ENCODE measurements at places on chromosomes 4 and X.
A peak's percentile ranks its signal among the peaks of the same experiment; 100 is the strongest.

- no peak for DNase-seq
Measured at GRCh38 chrX:46733226-46733625, 25.7 kb downstream of the SLC9A7 start.

DNA sequence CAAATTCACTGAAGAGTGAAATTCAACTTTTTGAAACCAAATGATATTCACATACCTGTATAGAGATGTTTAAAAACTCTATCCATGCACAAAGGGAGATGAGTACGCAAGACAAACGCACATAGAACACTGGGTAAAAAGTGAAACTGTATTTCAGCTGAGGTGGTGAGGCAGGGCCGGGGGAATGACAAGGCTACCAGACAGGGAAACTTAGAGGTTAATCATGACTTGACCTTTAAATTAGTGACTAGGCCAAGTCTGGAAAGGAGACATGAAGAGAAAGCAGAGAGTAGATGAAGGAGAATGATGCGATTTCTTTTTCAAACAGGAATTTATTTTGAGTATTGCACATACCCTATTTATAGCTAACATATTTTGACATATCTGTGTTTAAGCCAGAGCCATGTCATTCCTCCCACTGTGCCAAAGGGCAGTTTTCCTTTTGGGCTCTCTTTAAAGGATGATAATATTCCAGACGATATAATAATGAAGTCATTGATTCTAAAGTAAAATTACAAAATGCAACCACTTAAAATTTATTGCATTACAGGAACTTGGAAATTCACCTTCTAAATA is 49.4 kb downstream of the ARHGEF6 start:
- no peak for DNase-seq

GRCh38 chrX:129780441-129781105 is 824 bp downstream of the SASH3 start:
- DNase-seq: no peak

DNA sequence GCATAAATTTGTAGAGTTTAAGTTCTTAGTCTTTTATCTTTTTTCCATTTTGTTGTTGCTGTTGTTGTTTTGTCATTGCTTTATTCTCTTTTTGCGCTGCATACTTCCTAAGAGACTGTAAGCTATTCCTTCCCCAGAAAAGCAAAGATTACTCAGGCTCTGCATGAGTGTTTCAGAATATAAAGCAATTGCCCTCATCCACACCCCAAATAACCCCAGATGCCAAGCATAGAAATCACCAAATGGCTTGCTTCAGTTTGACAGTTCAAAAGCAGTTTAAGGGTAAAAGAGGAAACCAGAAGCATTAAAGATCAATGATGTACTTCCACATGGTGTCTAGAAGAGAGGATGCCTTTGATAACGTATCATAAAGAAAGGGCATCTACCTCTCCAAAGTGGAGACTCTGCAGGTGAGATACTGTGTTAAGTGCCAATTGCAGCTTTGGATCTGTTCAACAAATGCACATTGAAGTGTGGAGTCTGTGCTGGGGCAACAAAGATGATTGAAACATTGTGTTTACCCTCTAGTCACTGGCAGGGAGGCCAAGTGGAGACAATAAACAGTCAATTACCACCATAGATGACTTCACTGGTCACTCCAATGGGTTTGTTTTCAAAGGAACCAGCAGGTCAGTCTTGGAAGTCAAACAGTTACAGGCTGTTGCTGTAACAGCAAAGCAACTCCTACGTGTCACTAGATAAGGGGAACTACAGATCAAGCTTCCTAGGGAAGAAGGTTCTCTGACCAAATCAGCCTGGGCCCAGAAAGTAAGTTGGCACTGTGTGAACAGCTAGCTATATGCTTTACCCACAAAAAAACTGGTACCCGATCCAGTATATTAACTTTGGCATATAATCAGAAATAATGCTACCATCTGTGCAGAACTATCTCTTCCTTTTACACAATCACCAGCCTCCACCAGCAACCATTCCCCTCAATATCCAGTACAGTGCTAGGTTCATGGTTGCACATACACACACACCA is 40.6 kb upstream of the IL21 start:
- DNase-seq: no peak

- no peak for DNase-seq
Measured at GRCh38 chr4:144740316-144740715, 94.4 kb downstream of the HHIP start.

- DNase-seq: no peak
Measured at GRCh38 chr4:31089815-31090214, 369.6 kb downstream of the PCDH7 start.

DNA sequence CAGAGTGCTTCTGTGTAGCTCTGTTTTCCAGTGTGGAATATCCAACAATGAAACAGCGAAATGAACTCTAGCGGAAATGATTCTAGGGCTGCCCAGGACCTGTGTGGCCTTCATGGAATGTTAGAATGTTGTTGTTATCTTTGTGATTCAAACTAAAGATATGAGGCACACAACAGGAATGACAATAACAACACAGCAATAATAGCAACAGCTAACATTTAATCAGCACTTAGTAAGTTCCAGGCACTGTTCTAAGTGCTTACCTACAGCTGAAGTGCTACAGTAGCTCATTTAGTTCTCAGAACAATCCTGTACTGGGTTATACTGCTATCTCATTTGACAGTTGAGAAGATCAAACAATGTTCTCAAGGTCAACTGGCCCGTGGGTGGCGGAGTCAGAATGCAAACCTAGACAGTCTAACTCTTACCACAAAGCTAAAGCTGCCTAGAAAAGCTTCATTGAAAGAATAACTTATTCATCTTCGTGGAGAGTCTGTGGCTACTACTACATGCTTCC is 63.7 kb downstream of the MAML3 start:
- no peak for DNase-seq

GRCh38 chrX:7514871-7515599 is 327.9 kb upstream of the VCX start:
- DNase-seq: no peak

DNA sequence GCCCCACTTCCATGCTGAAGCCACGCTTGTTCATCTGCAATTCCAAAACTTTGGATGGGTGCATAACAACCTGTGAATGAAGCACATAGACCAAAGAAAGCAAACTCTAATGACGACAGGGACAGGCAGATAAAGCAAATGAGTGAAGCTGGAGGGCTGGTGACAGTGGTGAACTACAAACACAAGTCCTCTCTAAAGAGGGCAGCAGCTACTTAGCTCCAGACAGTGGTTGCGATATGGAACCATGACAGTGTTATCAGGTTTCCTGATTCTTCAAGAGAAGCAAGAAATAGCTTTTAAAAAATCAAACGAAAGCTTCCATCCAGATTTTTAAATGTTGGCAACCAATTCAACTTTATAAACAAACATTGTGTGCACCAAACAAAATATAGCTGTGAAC is 23.8 kb downstream of the NOX1 start:
- no peak for DNase-seq

DNA sequence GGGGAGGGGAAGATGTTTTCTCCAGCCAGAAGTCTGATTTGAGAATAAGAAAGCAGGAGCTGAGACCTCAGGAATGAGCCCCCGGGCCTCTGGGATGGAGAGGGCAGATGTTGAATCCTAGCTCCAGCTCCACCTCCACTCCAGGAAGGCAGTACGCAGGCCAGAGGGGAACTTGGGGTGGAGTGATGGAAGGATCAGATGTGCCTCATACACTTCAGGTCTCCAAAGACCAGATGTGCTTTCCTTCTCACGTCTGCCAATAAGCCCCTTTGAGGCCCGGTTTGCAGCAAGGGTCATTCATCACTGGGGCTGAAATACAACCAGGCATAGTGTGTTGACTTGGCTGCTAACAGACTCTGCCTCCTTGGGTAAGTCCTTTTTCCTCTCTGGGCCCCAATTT is 28.1 kb downstream of the STARD8 start:
- DNase-seq: no peak

GRCh38 chr4:181416966-181417365 is 826.2 kb upstream of the TENM3 start:
- DNase-seq: no peak

DNA sequence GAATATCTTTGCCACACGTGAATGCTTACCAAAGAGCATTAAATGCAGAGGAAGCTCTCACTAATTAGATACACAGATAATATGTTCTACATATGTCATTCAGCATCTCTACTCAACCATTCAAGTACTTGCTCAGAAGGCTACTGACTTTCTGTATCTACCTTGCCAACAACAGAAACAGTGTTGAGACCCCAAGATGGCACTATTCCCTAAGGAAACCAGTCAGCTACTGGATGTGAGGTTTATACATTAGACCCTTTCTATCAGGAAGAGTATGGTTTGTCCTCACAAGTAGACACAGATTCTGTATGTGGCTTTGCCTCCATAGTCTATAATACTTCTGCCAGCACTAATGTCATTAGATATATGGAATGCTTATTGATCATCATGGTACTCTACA is 443.9 kb upstream of the INTU start:
- DNase-seq: no peak

DNA sequence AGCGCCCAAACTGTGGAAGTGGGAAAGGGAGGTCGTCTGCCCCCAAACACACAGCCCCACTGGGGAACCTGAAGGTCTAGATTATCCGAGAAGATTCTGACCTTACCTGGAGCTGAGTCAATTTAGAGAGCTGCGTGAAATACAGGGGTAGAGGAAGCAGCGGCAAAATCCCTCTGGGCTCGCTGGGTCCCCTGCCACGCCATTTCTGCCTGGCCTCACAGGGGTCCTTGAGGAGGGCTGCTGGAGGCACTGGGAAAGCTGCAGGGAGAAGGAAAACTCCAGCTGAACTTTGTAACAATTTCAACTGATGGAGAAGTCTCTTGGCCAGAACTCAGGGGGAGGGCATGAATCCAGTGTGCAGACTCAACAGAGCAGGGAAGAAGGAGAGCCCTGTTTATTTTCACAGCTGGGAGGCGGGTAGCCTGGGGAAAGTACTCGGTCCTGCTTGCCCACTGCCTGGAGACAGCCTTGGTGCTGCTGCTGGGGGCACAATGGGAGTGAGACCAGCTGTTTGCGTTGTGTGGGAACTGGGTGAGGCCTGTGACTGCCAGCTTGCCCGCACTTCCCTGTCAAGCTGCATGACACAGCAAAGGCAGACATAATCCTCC is 93.2 kb upstream of the MAPK10 start:
- no peak for DNase-seq

DNA sequence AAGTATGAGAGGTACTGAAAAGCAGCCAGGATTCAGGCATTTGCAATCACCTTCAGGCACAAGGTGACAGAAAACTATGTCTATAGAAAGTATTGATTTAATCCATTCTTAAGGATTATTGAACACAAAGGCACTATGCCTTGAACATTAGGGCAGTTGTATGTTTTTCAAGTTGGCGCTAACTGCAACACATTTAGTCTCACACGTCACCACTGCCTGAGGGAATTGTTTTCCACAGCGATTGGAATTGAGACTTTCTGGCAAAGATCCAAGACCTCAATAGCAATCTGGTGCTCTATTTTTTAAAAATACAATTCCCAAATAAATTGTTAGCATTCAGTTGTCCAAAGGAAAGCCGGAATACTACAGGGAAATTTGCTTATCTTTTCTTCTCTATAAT is 52.7 kb upstream of the FTHL17 start:
- no peak for DNase-seq

- no peak for DNase-seq
Measured at GRCh38 chr4:42633605-42634388, 23.1 kb downstream of the ATP8A1 start.

GRCh38 chr4:184416913-184417734 is 57.2 kb downstream of the IRF2 start:
- peak; percentile 19 for DNase-seq

DNA sequence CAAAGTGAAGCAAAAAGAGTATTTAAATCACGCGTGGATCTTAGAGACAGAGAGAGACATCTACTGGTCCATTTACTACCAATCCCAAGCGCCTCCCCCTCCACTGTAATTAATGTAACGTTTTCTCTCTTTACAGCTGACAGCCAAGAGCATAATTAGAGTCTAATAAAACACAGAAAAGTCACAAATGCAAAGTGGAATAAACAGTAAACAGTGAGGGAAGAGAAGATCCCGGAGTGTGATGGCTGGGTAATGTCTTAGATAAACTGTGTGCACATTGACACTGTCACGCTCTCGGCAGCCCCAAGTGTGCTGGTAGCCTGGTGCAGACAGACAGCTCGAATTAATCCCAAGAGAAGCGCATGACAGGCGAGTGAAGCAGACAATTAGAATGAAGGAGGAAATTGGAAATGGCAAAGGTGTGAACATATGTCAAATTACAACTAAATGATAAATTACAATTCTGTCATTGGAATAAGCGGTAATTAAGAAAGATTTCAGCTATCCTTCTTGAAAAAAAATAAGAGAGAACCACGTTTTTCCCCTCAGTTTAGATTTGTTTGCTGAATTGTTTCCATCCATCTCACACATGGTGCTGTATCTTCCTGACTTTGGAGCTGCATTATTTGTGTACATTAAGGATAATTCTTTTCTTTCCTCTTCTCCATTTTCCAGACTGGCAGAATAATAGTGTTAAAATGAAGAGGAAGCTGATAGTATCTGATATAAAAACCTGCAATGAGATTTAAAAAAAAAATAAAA is 100.1 kb downstream of the CXXC4 start:
- DNase-seq: no peak

DNA sequence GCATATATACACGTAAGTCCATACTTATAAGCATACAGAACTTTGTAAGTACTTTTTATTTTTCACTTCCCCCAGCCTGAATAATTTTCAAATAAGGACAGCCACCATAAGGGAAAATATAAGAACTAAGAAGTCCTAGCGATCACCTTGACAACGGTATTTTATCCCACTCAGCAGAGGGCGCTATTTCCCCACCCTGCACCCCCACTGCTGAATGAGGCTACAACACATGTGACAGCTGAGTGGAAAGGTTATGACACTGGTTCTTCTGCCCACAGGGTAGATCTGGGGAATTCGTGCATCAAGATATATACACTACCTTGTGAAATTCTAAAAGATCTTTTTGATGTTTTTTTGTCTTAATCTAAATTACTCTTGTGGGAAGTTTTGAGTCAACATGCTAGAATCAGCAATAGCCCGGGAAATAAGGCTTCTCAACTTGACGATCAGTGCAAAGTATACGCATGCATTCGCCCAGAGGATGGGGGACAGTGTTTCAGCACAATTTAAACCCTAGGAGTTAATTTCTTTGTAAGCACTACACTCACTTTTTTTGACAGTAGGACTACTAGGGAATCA is 151.5 kb downstream of the CORIN start:
- DNase-seq: peak; percentile 56

DNA sequence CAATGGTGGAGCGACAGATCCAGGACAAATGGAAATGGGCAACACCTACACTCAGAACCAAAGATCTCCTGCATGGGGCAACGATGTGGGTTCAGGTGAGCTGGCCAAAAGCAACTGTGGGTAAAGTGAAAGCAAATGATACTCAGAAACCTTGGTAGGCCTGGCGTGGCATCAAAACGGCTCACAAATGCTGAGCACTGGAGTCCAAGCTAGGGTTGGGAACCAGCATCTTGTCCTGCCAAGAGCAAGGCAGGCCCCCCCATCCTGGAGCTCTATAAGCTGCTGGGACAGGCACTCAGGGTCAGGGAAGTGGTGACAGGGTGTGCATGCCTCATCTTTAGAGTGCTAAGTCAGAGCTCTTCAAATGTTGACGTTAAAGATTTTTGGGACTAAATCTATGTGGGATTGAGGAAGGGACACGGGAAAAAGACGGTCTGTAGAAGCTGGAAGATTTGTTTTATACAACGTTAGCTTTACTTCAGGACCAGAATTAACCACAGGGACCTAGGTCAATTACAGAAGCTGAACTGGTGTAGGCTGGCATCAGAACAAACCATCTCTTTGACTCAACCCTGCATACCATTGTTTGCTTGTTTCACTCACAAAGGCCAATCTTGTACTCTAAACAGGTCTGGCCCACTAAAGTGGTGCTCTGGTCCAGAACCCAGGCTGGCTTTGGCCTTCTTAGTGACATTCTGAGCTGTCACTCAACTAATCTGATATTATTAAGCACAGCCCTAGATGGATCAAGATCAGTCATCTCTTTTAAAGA is 10.7 kb downstream of the ATP8A1 start:
- no peak for DNase-seq
